ENCODE measurements at places on chromosomes 3 and 15. TPM values are rescaled to one million over a fixed set of nuclear protein-coding genes. Genes with fewer than 3 reads are reported as not detected.

Gene RARB
- not detected for total RNA-seq

- no peak for DNase-seq
- no peaks in the 10 kb centered on the region for H3K27me3 ChIP-seq
- H3K4me1 ChIP-seq = no peaks in the 10 kb centered on the region
- no peak overlapping the region for H3K4me3 ChIP-seq
These were observed 65.9 kb downstream of the ADAMTS9 start for GRCh38 chr3:64621726-64622395.

Gene ZBTB47
- 0.22 TPM for total RNA-seq

DNA sequence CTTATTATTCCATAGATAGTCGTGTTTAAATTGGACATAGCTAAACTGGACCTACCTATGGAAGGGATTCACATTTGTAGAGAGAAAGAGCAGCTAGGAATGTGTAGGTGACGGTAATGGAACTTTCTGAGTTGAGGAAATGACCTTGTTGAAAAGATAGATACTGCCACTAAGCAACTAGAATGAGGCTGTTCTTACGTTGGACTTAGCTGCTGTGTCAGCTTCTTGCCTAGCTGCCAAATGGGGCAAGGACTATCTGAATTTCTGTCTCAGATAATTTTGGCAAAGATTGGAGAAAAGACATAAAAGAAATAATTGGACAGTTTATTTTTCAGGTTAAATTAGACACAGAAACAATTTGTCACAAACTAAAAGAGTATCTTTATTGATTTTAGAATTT is 68.8 kb downstream of the MEF2A start:
- H3K4me1 ChIP-seq = peaks cover 13% of the 10 kb centered on the region
- H3K27ac ChIP-seq = no peak overlapping the region
- no peak for DNase-seq
- no peak overlapping the region for H3K4me3 ChIP-seq
- H3K27me3 ChIP-seq = no peaks in the 10 kb centered on the region

- no peaks in the 10 kb centered on the region for H3K27me3 ChIP-seq
- H3K27ac ChIP-seq = no peak overlapping the region
- H3K36me3 ChIP-seq = no peaks in the 10 kb centered on the region
- H3K4me1 ChIP-seq = no peaks in the 10 kb centered on the region
These were observed 6.4 kb downstream of the STRA6 start for GRCh38 chr15:74196175-74196574.

- no peak overlapping the region for H3K27ac ChIP-seq
- H3K27me3 ChIP-seq = peaks cover 63% of the 10 kb centered on the region
- no peaks in the 10 kb centered on the region for H3K36me3 ChIP-seq
- no peak for DNase-seq
- peaks cover 7% of the 10 kb centered on the region for H3K4me1 ChIP-seq
These were observed 549 bp downstream of the TRH start for GRCh38 chr3:129974833-129975704.

DNA sequence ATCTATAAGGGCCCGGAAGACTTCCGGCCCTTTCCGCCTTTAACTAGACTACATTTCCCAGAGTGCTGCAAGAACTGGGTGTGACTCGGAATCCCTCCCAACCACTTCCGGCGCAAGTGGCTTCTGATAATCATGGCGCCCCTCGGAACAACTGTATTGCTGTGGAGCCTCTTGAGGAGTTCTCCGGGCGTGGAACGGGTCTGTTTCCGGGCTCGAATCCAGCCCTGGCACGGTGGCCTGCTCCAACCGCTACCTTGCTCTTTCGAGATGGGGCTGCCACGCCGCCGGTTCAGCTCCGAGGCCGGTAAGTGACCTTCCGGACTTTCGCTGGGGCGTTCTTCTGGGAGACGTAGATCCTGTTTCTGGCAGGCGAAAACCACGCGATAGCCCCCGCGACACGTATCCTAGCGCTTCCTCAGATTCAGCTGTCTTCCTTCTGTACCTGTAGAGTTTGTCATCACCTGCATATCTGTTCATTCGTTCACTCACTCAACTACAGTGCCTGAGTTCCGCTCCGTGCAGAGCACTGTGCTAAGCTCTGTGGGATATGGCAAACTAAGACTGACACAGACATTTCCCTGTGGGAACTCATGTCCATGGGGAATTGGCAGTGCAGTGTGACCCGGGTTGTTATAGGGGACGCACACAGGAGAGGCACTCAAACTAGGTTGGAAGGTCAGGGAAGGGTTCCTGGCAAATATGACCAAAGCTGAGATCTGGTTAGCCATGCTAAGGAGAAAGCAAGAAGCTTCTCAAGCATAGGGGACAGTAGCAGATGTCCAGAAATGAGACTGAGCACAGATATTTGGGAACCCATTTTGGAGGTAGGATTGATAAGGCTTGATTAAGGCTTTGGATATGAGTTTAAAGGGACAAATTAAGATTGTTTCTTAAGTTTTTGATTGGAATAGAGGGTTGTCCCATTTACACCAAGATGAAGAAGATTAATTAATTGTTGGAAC is at the start of gene MRPS22:
Gene MRPS22, plus strand, starts transcription at position 126 of the 962 bp plus-strand sequence. Its CDS starts 7 bp downstream, at position 133.
- peaks cover 5% of the 10 kb centered on the region for H3K27me3 ChIP-seq
- peaks cover 9% of the 10 kb centered on the region for H3K4me1 ChIP-seq
- DNase-seq = peak; percentile 90
- no peak within 1 kb of the TSS for H3K27ac ChIP-seq
- peaks cover 5% of the 10 kb centered on the region for H3K36me3 ChIP-seq

- peaks cover 88% of the 10 kb centered on the region for H3K4me1 ChIP-seq
- DNase-seq = no peak
- H3K36me3 ChIP-seq = peaks cover 28% of the 10 kb centered on the region
- H3K27me3 ChIP-seq = no peaks in the 10 kb centered on the region
- H3K27ac ChIP-seq = peak overlapping the region; percentile 92
These were observed 305.6 kb upstream of the STT3B start for GRCh38 chr3:31227131-31227562.

Gene SLCO3A1
- total RNA-seq = 46.8 TPM

- no peaks in the 10 kb centered on the region for H3K4me1 ChIP-seq
- no peak for DNase-seq
- no peak overlapping the region for H3K27ac ChIP-seq
- H3K27me3 ChIP-seq = no peaks in the 10 kb centered on the region
- H3K36me3 ChIP-seq = no peaks in the 10 kb centered on the region
- no peak overlapping the region for H3K4me3 ChIP-seq
These were observed 333.7 kb downstream of the CTNNB1 start for GRCh38 chr3:41532976-41533375.

DNA sequence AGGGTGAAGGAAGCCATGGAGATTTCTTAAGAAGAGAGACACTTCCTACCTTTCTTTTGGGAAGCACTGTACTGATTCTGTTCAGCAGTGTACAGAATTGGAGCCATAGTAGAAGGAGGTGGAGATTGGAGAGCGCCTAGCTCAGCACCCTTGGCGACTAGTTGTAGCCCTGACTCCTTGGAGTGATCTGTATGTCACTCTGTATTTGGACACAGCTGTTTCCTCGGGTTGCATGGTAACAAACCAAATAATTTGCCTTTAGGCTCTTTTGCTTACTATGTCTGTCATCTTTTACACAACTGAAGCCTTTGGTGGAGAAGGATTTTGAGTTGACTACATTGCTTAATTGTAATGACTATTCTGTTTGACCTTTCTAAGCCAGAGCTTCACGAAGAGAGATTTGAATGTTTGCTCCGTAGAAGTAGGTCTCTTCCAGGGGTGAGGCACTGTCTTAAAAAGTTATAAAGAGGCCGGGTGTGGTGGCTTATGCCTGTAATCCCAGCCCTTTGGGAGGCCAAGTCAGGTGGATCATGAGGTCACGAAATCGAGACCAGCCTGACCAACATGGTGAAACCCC is 77.1 kb downstream of the AKAP13 start:
- DNase-seq = no peak
- H3K27me3 ChIP-seq = no peaks in the 10 kb centered on the region
- peaks cover 14% of the 10 kb centered on the region for H3K36me3 ChIP-seq
- H3K4me3 ChIP-seq = no peak overlapping the region

- no peaks in the 10 kb centered on the region for H3K36me3 ChIP-seq
- no peak overlapping the region for H3K27ac ChIP-seq
- peaks cover 4% of the 10 kb centered on the region for H3K27me3 ChIP-seq
- H3K4me3 ChIP-seq = no peak overlapping the region
- H3K4me1 ChIP-seq = no peaks in the 10 kb centered on the region
These were observed 64.0 kb upstream of the DGKG start for GRCh38 chr3:186425788-186426730.

DNA sequence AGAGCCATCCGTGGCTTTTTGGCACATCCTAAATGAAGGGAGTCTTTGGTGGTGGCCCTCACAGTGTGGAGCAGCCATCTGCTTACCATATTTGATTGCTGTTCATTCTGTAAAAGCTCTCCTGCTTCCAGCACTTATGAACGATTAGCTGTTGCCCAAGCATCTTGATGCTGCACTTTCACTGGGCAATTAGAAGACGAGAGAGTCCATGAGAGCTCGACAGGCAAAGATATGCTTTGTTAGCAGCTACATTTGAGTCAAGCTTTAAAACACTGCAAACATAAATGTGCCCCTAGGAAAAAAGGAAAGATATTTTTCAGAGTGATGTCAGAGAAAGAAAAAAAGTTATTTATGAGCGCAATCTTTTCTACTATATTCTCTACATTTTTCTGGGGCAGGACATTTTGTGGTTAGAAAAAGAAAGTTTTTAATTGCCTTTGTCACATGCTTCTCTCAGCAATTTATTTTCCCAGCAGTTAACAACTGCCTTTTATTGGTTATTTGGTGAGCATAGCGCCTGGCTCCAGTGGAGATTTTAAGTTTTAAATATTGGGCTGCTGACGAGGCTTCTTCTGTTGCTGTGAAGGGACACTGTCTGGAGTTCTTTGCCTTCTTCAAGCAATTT is 468.4 kb downstream of the C3orf38 start:
- DNase-seq = no peak
- no peak overlapping the region for H3K27ac ChIP-seq
- H3K27me3 ChIP-seq = no peaks in the 10 kb centered on the region
- H3K4me3 ChIP-seq = no peak overlapping the region
- no peaks in the 10 kb centered on the region for H3K36me3 ChIP-seq

Gene RBP2
- not detected for total RNA-seq

Gene ARGFX
- not detected for total RNA-seq

- no peaks in the 10 kb centered on the region for H3K36me3 ChIP-seq
- no peak overlapping the region for H3K4me3 ChIP-seq
- peaks cover 16% of the 10 kb centered on the region for H3K27me3 ChIP-seq
- H3K4me1 ChIP-seq = peaks cover 2% of the 10 kb centered on the region
- no peak overlapping the region for H3K27ac ChIP-seq
These were observed 156.2 kb downstream of the FGF12 start for GRCh38 chr3:192570821-192571791.

DNA sequence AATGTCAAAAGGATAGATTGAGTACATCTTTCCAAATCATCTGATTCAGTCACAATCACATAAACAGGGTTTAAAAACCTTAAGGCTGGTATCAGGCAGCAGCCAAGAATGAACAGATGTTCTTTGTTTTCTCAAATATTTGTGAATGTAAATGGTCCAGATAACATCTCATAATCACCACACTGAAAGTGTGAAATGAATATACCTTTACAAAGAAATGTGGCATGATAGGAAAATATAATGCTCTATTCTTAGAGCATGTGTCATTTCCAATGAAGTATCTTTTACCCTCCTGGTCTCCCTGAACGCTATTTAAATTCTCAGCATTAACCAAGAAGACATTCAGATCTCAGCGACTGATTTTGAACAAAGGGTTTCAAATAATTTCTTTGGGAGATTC is 8.8 kb upstream of the ACTC1 start:
- H3K4me1 ChIP-seq = no peaks in the 10 kb centered on the region
- no peak for DNase-seq
- H3K36me3 ChIP-seq = no peaks in the 10 kb centered on the region
- H3K27ac ChIP-seq = no peak overlapping the region
- H3K4me3 ChIP-seq = no peak overlapping the region

Gene CACNA2D3
- total RNA-seq = not detected

Gene KBTBD13
- total RNA-seq = not detected

Measured in activated CD4-positive, alpha-beta T cell treated with anti-CD3 and anti-CD28 coated beads, Interleukin-2, amount 10 ng/mL, durations not matched to agents 7 days and 5 days (primary cell).